ENCODE measurements at places on chromosomes 12 and 14.

- DNase-seq = no peak
Observed at GRCh38 chr12:27987331-27987730, 14.8 kb upstream of the PTHLH start.

DNA sequence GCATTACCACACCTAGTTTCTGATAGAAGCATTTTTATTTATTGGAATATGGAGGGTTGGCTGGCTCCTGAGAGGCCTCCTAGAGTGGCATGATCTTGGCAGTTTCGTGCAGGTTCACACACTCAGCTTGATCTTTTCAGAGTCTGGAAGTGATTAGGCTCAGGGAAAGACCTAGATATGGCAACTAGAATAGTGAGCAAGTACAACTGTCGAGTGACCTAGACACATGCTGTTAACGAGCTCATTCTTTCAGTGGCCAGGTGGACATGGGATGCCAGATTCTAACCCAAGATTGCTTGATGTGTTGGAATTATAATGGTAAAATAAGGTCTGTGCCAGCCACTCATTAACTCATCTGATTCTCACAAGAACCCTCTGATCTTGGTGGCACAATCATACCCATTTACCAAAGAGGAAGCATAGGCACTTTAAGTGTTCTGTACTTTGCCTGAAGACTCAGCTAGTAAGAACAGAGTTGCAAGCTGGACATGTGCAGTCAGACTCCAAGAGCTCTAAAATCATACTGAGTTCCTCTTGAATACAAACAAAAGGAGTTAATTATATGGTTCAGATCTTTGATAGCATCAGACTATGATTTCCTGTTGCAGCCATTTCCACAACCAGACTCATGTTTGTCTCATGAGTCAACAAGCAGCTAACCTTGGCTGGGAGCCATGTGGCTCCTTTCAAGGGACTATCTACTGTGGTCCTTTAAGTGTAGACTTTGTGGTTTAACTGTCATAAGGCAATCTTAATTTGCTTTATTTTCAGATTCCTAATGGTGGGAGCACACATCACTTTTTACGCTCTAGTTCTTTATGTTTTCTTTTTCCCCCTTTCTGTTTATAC is 144.2 kb downstream of the PLEKHA5 start:
- no peak for DNase-seq

DNA sequence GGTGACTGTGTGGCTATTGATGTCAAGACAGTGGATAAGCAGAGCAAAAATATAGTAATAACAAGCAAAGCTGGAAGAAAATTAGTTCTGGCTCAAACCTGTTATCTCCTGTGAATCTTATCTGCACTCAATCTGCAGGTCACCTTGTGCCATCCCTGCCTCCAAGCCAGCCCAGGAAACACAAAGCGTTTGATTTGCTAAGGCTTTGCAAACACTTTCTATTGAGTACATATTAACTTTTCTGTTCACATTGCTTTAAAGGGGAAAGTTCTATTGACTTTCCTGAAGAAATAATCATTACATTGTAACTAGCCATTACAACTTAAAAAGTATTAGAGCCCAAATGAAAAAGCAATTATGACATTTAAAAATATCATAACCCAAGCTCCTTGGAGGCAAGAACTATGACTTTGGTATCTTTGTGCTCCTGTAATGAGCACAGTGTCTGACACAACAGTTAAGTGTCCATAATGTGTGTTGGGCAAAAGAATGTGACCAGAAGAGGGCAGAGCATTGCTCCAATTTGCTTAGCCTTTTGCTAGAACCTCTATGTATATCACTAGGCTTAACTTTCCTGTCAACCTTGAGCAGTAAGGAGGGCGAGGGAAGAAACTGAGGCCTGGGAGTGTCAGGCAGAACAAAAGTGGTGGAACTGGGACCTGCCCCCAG is 24.7 kb downstream of the SERPINA3 start:
- DNase-seq = no peak

GRCh38 chr12:16036073-16036472 is 124.9 kb downstream of the DERA start:
- no peak for DNase-seq

DNA sequence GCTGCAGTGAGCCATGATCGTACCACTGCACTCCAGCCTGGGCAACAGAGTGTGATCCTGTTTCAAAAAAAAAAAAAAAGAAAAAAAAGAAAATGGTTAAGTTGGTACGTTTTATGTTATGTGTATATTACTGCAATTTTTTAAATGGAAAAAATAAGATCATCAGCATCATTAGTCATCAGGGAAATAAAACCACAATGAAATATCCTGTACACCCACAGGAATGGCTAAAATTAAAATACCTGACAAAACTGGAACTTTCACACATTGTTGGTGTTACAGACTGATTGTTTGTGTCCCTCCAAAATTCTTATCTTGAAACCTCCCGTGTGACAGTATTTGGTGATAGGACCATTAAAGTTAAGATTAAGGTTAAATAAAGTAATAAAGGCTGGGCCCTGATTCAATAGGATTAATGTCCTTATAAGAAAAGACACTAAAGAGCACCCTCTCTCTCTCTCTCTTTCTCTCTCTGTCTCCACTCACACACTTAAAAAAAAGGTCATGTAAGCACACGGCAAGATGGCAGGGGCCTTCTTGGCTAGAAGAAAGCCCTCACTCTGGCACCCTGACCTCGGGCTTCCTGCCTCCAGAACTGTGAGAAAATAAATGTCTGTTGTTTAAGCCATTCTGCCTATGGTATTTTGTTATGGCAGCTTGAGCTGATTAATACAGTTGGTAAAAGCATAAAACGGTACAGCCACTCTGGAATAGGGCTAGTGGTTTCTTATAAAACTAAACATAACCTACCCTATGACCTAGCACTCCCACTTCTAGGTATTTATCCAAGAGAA is 48.3 kb upstream of the ZFP36L1 start:
- no peak for DNase-seq

DNA sequence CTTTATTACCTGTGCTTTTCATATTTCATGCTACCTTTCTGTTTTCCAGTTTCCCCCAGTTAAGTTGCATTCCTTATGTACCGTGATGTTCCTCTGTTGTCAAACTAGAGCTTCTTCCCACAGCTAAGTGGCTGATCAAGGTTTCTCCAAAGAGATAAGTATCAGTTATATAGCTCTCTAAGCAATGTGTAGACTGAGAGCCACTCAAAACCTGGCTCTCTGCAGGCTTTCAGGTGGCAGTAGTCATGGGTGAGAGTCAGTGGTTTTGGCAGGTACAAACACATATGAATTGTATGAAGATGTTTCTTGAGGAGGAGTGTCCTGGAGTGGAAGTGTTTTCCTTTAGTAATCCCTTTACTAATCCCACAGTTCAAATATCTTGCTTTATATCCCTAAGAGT is 28.4 kb downstream of the TXNRD1 start:
- no peak for DNase-seq

- no peak for DNase-seq
Observed at GRCh38 chr14:83120187-83120586, 1586.5 kb upstream of the SEL1L start.

DNA sequence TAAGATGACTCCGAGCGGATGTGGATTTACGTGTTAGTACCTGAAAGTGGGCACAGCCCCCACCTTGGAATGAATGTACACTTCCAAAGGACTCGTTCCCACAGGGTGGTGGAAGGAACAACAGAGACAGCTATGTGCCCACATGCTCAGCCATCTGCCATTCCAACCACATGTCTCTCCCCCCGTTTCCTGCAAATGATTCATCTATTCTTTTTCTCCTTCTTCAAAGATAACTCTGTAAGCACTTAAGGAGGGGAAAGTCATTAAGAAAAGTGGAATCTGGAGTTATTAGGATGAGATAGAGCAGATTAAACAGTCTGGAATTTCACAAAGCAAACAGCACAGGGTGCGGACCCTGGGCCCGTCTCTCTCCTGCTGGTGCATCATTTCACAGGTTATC is 18.5 kb upstream of the DUSP6 start:
- no peak for DNase-seq

DNA sequence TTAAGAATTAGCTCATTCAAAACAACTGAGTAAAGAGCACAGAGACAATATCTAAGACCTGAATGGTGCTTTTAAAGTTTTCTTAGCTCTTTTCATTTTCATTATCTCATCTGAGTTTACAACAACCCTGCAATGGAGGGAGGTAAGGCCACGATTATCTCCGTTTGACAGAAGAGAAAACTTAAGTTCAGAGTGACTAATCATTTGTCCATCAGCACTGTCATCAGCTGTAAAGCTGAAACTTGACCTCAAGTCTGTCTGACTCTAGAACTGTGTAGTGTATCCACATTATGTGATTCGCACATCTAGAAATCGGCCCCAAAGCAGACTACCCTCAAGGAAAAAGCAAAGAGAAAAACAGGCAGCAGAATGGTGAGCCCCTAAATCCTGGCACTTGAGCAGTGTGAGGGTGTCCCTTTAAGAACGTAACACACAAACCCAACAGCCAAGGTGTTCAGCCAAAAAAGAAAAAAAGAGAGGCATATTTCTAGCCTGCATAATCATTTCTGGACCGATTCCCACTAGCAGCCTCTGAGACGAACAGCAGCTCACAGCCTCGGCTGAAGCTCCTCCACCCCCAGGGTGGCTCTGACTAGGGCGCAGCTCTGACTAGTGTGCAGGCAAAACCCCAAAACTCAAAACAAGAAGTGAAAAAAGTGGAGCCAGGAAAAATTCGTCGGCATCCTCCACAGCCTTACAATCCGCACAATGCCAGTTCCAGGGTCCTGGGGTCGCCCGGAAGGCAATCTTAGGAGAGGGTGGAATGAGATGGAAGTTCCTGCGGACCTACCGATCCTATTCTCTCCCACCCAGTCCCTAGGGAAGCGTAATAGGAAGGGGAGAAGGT is 1.6 kb downstream of the STXBP6 start:
- peak; percentile 15 for DNase-seq

DNA sequence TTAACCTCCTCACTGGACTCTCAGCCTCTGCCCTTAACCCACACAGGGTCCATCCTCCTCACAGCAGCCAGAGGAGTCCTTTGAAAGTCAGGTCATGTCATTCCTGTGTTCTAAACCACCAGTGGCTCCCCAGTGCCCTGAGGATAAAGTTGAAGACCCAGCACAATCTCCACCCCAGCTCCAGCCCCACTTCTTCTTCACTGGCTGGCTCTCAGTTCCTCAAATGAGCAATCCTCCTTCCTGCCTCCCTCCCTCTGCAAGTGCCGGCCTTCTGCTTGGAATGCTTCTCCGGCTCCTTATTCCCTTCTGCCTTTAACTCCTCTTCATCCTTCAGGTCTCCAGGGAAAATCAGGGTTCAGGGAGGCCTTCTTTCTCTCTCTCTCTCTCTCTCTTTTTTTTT is 32.0 kb upstream of the SPPL3 start:
- DNase-seq = no peak

DNA sequence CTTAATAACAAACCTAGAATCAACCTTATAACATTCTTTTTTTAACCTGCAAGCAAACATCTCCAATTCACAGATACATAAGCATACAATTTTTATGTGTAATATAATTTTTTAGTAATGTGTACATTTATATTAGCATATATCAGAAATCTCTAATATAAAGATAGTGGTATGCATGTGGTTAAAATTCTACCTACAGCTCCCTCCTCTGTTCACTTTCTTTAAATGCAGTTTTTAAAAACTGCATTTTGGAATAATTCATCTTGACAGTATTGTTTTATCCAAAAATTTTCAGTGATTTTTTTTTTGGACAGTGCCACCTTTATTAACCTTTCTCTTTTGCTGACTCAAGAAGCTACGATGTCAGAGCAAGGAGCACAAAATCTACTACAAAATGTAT is 13.2 kb upstream of the RXYLT1 start:
- no peak for DNase-seq

- no peak for DNase-seq
Observed at GRCh38 chr14:99224116-99224910, 47.7 kb downstream of the BCL11B start.

DNA sequence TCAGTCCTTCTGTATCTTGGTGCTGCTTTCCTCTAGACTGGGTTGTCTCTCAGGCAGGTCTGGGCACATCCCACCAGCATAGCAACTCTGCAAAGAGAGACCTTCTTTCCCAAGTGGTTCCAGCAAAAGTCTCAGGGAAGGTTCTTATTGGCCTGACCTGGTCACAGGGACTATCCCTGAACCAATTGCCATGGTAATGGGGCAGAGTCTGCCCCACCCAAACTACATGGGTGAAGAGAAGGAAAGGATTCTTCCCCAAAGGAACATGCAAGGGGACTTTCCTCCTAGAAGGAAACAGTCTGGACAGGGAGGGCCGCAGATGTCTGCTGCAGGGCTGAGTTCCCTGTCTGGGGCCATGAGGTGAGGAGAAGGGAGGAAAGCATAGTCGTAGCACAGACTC is 122.2 kb upstream of the NCOR2 start:
- no peak for DNase-seq

- no peak for DNase-seq
Observed at GRCh38 chr12:2052826-2053678, at the start of gene CACNA1C. TSS of gene CACNA1C (plus strand) at chr12:2052987. CDS start at chr12:2053563, 576 bp downstream.

DNA sequence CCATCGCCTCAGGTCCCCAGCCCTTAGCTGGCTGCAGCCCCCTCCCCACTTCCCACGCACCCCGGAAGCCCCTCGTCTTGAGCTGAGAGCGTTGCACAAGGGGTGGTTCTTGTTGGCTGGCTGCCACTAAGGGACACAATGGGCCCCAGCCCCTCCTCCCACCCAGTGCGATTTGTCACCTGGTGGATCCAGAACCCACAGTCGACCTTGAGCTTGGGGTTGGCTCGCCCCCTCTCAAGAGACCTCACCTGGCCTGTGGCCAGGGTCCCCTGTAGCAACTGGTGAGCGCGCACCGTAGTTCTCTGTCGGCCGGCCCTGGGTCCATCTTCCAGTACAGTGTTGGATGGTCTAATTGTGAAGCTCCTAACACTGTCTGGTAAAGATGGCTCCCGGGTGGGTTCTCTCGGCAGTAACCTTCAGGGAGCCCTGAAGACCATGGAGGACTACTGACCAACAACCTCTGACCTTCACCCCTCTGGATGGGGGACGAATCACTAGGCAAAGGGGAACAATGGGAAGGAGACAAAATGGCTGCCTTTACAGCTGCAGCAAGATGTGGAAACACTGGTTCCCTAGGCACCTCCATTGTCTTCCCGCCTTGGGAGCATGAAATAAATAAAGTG is 6.6 kb downstream of the PHB2 start:
- no peak for DNase-seq

DNA sequence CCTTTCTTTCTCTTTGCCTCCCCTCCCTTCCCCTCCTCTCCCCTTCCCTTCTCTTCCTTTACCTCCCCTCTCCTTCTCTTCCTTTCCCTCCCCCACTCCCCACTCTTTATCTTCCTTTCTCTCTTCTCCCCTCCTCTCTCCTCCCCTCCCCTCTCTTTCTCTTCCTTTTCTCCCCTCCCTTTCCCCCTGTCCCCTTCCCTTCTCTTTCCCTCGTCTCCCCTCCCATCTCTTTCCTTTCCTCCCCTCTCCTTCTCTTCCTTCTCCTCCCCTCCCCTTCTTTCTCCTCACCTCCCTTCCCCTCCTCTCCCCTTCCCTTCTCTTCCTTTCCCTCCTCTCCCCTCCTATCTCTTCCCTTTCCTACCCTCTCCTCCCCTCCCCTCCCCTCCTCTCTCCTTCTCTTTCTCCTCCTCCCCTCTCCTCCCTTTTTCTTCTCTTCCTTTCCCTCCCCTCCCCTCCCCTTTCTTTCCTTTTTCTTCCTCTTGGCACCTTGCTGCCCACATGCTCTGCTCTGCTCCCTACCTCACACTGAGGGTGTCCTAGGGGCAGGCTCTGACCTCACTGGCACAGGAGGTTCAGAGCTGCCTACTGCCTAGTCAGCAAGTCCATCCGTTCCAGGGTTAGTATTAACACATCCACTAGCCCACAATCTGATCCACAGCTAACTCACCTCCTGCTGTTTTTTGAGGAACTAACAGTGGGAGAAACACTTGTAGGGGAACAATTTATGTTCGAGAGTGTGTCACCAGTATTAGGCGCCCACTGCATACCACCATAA is 101.0 kb downstream of the NUAK1 start:
- no peak for DNase-seq
